ENCODE measurements at places on chromosomes 2 and 18. TPM values are rescaled to one million over a fixed set of nuclear protein-coding genes. Genes with fewer than 3 reads are reported as not detected.

ZC3H6 gene
- 18.7 TPM for total RNA-seq

TXNL4A gene
- 186 TPM for total RNA-seq

FHL2 gene
- 1.8 TPM for total RNA-seq

MOB1A gene
- total RNA-seq = 131 TPM

GRCh38 chr2:98543214-98543613 is 65.1 kb downstream of the COA5 start:
- H3K36me3 ChIP-seq = peaks cover 28% of the 10 kb centered on the region
- H3K4me3 ChIP-seq = no peak overlapping the region
- peaks cover 29% of the 10 kb centered on the region for H3K4me1 ChIP-seq
- H3K27ac ChIP-seq = no peak overlapping the region
- no peaks in the 10 kb centered on the region for H3K27me3 ChIP-seq

DNA sequence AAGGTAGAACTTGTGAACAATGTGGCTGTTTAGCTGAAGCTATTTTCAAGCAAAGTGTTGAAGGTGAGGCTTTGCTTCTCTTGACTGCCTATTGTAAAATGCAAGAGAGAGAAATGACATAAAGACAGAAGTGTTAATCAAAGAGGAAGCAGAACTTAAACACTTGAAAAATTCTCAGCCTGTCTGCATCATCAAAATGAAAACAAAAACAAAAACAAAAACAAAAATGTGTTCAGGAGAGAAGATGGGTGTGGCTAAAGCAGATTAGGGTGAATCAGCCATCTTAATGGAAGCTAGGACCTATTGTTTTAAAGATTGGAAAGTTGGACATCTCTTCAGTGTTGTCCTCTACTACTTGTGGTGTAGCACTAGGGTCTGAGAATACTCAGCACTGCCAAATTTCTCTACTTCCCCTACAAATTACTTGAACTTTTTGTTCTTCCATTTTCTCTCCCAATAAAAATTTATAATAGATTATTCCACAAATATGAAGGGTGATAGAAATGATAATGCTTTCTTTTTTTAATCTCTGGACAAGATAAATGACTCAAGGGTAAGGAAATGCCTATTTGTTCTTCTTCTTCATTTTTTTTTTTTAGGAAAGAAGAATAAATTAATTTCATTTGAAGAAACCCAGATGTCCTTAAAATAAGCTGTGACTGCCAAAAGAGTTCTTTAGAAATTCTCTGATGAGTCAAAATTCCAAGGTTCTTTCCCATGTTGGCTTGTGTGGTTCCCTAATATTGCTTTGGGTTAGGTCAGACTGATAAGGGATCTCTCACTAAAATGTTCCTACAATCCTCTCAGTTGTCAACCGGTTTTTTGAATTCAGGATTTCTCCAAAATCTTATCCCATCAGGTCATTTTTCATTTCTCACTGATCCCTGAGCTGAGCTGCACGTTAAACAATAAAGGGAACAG is 571.2 kb upstream of the ZEB2 start:
- H3K27me3 ChIP-seq = no peaks in the 10 kb centered on the region
- no peak overlapping the region for H3K27ac ChIP-seq
- no peak for DNase-seq
- H3K36me3 ChIP-seq = no peaks in the 10 kb centered on the region

- no peaks in the 10 kb centered on the region for H3K36me3 ChIP-seq
- DNase-seq = no peak
- peaks cover 2% of the 10 kb centered on the region for H3K27me3 ChIP-seq
- no peak overlapping the region for H3K27ac ChIP-seq
- H3K4me3 ChIP-seq = no peak overlapping the region
- no peaks in the 10 kb centered on the region for H3K4me1 ChIP-seq
These were observed 471.4 kb downstream of the CMPK2 start for GRCh38 chr2:6394276-6394675.

GRCh38 chr18:55501579-55501978 is 86.4 kb downstream of the TCF4 start:
- no peak overlapping the region for H3K4me3 ChIP-seq
- H3K4me1 ChIP-seq = peaks cover 2% of the 10 kb centered on the region
- H3K36me3 ChIP-seq = no peaks in the 10 kb centered on the region
- no peak for DNase-seq
- H3K27ac ChIP-seq = no peak overlapping the region

DNA sequence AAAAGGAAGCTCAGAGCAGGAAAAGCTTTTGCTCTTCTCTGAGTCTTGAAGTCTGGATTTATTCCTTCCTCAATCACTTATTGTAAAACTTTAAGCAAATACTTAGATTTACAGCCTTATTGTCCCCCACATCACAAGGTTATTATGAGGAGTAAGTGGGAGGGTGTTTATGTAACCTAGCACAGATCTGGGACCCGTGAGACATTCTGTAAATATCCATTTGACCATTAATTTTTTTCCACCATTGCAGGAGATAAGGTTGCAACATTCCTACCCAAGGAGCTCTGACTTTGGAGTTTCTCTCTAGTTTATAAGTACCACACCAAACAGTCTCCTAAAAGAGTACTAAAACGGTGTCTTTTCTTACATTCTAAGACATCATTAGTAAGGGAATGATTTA is 52.1 kb upstream of the CTIF start:
- no peaks in the 10 kb centered on the region for H3K36me3 ChIP-seq
- no peaks in the 10 kb centered on the region for H3K4me1 ChIP-seq
- H3K27me3 ChIP-seq = peaks cover 13% of the 10 kb centered on the region
- no peak overlapping the region for H3K27ac ChIP-seq
- no peak for DNase-seq
- H3K4me3 ChIP-seq = no peak overlapping the region

DNA sequence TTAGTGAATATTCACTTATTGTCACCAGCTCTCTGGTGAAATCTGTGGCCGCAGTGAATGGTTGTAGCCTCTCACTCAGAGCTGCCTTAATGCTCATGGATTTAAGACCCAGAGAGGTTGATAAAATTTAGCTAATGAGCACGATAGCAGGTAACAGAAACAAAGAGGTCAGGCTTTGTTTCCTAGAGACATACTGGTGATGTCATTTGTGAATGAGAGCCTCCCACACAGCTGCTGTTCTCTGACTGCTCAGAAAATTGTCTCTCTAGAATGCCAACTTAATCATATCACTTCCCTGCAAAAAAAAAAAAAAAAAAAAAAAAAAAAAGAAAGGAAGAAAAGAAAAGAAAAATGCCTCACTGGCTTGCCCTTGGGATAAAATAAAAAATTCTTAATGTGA is 411.7 kb upstream of the MYT1L start:
- H3K27ac ChIP-seq = no peak overlapping the region
- no peaks in the 10 kb centered on the region for H3K27me3 ChIP-seq
- H3K4me3 ChIP-seq = no peak overlapping the region
- no peaks in the 10 kb centered on the region for H3K36me3 ChIP-seq
- H3K4me1 ChIP-seq = no peaks in the 10 kb centered on the region

DNA sequence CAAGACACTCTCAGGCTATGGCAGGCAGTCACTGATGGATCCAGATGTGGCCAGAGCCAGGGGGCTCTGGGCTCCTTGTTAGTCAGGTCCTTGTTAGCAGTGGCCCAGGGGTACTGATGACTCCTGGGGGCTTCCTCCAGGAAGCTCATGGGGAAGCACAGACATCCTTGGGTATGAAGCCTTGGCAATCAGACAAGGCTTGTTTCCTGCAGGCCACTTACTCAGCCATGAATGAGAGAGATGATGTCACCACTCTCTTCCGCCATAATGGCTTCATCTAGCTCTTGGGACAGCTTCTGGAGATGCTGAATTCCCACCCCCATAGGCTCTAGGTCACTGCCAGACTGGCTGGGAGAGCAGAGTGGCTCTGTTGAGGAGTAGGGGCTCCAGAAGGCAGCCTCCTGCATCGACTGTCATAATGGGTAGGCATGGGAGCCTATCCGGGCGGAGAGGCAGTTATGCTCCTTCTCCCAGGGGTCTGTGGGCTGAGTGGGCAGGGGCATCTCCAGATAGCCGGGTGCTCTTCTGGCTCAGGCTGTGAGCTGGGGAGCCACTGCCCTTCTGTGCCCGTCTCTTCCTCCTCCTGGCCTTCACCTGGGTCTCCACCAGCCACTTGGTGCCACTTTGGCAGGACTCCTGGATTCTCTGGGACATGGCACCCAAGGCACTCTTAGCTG is 40.2 kb upstream of the BMPR2 start:
- no peak overlapping the region for H3K4me3 ChIP-seq
- H3K36me3 ChIP-seq = no peaks in the 10 kb centered on the region
- DNase-seq = no peak

DNA sequence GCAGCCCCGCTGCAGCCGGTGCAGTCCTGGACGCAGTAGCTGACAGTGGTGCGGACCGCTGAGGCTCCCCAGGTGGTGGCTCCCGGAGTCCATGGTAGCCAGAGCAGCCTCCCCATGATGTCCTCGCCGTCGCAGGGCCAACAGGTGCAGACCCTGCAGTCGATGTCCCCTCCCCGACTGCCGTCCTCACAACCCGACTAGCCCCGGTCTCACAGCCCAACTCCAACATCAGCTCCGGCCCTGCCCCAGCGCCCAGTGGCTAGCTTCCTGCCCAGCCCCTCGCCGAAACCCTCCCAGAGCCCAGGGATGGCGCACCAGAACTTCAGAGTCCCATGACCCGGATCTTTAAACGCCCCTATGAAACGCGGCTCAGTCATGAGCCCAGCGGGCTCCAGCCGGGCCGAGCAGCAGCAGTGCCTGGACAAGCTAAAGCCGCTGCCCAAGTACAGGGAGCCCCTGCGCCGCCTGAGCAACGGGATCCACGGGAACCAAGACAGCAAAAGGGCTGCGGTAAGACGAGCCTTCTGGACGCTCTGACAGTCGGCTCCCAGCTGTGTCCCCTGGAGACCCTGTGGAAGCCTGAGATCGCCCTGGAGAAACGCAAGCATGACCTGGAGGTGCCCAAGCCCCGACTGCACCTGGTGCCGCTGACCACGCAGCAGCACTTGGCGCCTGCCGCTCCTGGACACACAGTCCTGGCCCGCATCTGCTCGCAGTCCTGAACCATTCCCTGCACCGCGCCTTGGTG is 53.8 kb upstream of the TUBA3E start:
- H3K4me3 ChIP-seq = no peak overlapping the region
- no peaks in the 10 kb centered on the region for H3K36me3 ChIP-seq
- H3K27me3 ChIP-seq = peaks cover 38% of the 10 kb centered on the region
- DNase-seq = no peak
- no peak overlapping the region for H3K27ac ChIP-seq

GRCh38 chr18:45521136-45521535 is 94.1 kb upstream of the SLC14A2 start:
- no peaks in the 10 kb centered on the region for H3K4me1 ChIP-seq
- H3K27ac ChIP-seq = no peak overlapping the region
- H3K36me3 ChIP-seq = no peaks in the 10 kb centered on the region
- DNase-seq = no peak
- H3K27me3 ChIP-seq = peaks cover 3% of the 10 kb centered on the region

DNA sequence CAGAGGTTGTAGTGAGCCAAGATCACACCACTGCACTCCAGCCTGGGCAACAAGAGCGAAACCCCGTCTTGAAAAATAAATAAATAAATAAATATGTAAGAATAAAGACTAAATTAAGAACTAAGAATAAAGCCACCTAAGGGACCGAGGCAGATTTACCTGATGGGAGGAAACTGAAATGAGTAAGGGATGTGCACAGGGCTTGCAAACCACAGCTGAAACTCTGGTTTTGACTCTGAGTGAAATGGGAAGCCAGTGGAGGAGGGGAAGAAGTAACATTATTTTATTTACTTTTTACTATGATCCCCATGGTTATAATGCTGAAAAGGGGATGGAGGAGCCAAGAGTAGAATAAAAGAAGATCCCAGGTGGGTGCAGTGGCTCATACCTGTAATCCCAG is 107.3 kb downstream of the CABYR start:
- H3K27me3 ChIP-seq = peaks cover 2% of the 10 kb centered on the region
- no peaks in the 10 kb centered on the region for H3K4me1 ChIP-seq
